Daoy (cell line): ENCODE measurements at places on chromosomes 7 and 10.

DNA sequence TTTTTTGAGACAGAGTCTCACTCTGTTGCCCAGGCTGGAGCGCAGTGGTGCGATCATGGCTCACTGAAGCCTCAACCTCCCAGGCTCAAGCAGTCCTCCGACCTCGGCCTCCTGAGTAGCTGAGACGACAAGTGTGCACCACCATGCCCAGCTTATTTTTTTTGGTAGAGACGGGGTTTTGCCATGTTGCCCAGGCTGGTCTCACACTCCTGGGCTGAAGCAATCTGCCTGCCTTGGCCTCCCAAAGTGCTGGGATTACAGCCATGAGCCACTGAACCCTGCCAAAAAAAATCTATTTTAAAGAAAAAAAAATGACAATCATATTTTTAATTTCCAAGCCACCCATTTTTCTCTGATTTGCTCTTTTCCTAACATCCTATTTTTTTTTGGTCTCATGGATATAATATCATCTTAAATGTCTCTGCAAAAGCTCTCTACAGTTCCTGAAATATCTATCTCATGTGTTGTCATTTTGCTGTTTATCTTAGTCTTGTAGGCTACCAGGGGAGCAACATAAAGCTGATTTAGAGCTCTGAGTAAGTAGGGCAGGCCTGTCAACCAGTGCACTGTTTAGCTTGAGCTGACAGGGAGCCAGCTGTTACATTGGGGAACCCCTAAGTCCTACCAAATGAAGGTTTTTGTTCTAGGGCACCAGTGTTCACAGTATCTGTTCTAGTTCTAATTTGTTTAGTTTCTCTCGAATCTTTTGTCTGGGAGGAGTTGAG lies 29.9 kb upstream of the HBP1 start:
- no peak for DNase-seq

- DNase-seq = no peak
Observed at GRCh38 chr10:123521076-123521475, 145.1 kb upstream of the GPR26 start.

- DNase-seq = peak; percentile 74
Observed at GRCh38 chr7:28748933-28749584, 209.1 kb downstream of the TRIL start.

DNA sequence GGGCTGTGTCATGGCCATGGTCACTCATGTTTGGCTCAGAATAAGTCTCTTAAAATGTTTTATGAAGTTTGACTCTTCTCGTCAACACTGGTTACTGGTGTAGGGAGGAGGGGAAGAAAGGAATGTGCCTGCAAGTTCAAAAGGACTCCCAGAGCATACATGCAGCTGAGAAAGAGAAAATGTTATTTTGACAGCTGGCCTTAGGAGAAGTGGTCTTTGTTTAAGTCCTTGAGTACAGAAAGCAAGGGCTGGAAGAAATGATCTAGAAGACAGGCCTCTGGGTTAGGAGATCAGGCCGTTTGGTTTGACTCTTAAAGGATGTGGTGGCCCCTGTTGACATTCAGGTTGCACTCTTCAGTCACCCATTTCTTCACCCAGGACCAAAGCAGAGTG lies 245.5 kb downstream of the REEP3 start:
- DNase-seq = no peak

- peak; percentile 91 for DNase-seq
Observed at GRCh38 chr7:1412322-1413261, 46.7 kb downstream of the MICALL2 start.

DNA sequence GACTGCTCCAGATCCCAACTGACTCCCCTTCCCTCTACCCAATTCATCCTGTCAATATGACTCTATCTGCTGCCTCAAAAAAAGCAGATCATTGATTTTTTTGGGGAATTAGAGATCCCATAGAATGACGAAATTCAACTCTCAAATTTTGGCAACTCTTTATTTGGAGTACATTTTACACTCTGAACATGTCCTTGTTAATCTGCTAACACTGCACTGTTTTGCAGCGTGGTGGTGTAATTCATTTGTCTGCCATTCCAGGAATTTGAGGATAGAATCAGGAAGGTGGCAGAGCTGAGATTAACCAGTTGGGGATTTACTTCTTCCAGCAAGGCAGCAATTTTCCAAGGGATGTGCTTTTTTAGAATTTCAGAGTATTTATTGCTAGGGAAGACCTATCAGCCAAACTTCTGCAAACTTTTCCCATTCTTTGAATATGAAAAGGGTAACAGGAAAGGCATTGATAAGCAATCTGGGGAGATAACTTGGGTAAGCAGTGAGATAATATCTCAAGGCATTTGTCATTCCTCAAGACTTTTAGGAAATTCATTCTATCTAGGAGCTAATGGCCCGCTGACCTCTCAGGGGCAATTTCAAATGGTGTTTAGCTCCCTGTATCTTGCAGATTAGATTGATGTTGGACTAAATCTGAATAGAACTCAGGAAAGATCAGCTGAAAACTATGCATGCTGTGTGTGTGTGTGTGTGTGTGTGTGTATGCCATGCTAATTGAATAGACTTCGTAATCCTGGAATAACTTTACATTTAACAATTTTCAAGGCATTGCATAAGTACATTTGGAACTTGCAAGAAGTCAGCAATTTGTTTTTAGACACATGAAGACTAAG lies 9.7 kb downstream of the BAMBI start:
- no peak for DNase-seq

DNA sequence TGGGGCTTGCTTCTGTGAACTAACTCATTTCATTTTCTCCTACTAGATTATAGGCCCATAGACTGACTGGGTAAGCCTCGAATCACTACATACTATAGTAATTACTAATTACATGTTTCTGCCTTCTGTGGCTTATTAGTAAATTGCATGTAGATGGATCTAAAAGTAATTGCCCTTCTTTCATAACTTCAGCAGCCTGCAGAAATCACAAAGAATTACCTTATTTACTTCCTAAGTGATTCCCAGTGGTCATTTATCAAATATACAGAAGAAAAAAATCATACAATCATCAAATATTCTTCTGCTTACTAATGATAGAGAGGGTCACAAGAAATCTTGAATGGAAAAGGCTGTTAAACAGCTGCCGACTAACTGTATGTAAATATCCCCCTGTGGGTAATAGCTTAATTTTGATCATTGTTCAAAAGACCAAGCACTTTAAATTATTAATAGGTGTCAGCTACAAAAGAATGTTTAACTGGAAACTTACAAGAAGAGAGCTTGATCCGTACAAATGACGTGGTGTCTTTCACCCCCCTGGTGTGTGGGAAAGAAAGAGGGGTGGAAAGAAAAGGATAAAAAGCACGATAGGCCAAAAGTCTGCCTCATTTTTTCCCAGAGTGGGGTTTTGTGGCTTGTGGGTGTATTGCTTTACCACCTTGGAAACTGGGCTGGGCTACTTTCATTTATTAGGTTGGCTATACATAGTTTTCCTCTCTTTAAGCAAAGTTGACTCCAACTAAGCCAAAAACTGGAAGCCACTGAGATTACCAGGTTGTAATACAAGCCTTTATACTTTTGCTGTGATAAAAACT lies 361.8 kb upstream of the ZMIZ1 start:
- no peak for DNase-seq

DNA sequence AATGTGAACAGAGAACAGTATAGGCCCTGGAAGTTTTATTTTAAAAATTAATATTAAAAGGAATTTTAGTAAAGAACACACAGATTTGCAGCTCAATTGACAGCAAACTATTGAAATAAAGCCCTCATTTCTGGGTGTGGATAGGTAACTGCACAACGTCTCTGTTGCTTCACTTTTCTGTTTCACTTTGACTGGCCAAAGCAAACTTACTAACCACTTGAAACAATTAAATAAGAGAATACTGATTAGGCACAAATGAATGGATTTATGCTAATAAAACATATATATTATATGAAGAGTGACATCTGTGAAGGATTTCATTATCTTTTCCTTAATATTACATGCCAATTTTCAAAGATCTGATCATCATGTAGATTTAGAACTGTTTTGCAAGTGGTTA lies 11.9 kb downstream of the ZNF804B start:
- DNase-seq = no peak

- peak; percentile 28 for DNase-seq
Observed at GRCh38 chr7:141700848-141701371, 1.1 kb downstream of the DENND11 start.

GRCh38 chr10:79491143-79491835 lies 21.0 kb upstream of the EIF5AL1 start:
- no peak for DNase-seq

GRCh38 chr7:24169077-24169624 lies 114.8 kb upstream of the NPY start:
- DNase-seq = no peak

- DNase-seq = no peak
Observed at GRCh38 chr10:130360826-130361311, 224.7 kb downstream of the GLRX3 start.

GRCh38 chr10:44935966-44936295 lies 23.7 kb upstream of the RASSF4 start:
- no peak for DNase-seq

GRCh38 chr7:35988105-35988504 lies 164.9 kb upstream of the EEPD1 start:
- no peak for DNase-seq

GRCh38 chr10:116888380-116889055 lies 39.2 kb downstream of the ENO4 start:
- peak; percentile 81 for DNase-seq

- DNase-seq = no peak
Observed at GRCh38 chr10:51706225-51706624, 6.8 kb upstream of the CSTF2T start.

DNA sequence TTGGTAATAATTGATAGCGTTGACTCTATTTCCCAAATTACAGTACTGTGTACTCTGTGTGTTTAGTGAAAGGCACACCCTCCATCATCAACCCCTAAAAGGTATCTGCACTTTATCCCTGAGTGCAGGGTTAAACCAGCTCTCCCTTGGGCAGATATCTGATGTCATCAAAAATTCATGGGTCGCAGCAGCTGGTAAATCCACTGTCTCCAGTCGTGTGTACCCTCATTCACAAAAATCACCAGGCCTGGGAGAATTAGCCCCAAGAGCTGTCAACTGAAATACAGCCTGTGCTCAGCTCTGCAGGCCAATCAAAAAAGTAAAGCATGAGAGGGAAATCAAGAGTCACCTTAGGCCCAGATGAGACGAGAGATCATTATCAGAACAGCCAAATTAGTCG lies 103.7 kb downstream of the HIP1 start:
- DNase-seq = no peak

DNA sequence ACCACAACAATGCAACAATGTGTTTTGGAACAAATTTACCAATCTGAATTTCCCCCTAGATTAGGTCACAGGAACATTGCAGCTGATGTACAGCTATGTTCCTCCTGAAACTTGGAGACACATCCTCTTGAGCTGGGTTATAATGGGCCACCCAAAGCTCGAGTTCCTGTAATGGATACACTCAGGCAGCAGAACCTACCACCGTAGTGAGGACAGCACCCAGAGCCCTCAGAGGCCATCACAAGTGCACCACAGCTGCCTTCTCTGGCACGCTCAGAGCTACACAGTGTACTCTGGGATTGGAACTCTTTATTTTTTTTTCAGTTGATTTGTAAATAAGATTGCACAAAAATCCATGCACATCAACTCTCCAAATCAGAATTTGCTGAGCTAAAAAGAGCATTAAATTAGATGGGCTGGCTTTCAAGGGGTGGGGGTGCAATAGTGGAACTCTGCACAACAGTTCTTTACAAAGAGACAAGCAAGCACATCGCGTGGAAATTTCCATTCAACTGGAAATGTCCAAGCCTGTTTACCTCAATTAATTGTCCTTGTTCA lies 56.7 kb downstream of the EGFR start:
- DNase-seq = no peak

DNA sequence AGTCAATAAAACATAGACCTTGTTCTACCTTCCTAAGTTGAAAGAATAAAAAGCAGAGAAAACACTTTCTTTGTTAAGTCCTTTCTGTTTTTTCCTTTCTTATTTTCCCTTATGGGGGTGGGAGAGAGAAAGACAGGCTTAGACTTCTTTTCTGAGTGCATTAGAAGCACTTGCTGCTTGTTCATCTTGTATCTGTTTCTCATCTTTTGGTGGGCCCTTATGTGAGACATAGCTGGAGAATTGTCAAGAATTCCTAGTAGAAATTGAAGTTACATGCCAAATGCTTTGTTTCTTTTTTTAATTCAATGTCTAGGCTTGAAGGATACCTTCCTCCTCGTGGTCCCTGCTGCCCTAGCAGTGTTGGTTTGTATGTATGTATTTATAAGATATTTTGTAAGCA lies 6.7 kb downstream of the EIF4EBP2 start:
- DNase-seq = no peak

DNA sequence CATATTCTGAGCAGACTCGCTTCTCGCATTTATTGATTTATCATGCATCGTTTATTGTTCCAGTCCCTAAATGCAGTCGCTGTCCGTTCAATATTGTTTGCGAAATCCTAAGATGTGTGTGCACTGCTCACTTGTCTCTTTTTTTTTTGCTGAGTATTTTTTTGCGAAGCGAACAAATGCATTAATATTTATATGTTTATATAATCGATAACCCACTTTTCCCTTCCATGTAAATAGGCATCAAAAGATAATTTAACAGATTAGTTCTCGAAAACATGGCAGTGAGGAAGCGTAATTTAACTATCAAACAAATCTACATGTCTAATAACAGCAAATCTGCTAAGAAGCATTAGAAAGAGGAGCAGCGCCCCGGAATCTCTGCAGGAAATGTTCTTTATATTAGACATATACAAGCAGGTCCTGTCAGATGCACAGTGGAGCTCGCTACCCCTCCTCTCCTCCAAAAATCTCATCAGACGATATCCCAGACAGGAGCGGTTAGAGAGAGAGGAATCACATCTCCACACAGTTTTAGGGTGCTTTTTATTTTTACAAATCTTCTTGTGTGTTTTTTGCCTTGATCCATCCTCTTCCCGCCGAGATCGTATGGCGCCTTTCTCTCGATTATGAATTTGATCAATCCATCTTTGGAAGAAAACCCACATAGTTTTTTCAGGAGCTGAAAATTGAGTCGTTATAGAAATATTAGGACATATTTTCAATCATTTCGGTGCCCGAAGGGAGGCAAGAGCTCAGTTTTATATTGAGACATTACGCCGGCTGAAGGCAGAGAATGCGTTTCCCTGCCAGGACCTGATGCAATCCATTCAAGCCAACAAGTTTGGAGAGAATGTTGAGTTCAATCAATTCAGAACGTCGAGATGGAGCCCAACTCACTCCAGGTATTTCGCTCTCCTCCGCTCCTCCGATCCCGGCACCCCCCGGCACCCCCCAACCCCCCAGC lies at the start of gene ARID5B:
Gene ARID5B, plus strand, starts transcription at position 871 of the 964 bp plus-strand sequence. Its CDS starts 11 bp downstream, at position 882.
- DNase-seq = peak; percentile 61

GRCh38 chr7:23021596-23021995 lies 7.7 kb upstream of the HYCC1 start:
- no peak for DNase-seq

DNA sequence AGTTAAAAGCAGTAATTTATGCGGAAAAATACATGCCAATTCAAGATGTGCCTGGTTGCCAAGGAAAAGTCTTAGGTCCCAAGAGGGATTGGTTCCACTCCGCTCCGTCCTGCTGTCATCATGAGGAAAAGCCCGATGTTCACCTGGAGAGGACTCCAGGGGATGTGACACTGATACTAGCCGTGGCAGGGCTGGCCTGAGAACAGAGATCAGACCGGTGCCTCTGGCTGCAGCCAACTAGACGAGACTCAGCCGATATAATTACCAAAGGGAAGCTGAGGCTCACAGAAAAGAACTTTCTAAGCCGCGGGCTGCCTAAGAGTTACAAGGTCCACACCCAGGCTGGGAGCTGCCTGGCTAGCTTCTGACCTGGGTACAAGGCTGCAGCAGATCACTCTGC lies 81.3 kb upstream of the UNC5B start:
- DNase-seq = no peak
